ENCODE measurements at places on chromosomes 3 and 15.

DNA sequence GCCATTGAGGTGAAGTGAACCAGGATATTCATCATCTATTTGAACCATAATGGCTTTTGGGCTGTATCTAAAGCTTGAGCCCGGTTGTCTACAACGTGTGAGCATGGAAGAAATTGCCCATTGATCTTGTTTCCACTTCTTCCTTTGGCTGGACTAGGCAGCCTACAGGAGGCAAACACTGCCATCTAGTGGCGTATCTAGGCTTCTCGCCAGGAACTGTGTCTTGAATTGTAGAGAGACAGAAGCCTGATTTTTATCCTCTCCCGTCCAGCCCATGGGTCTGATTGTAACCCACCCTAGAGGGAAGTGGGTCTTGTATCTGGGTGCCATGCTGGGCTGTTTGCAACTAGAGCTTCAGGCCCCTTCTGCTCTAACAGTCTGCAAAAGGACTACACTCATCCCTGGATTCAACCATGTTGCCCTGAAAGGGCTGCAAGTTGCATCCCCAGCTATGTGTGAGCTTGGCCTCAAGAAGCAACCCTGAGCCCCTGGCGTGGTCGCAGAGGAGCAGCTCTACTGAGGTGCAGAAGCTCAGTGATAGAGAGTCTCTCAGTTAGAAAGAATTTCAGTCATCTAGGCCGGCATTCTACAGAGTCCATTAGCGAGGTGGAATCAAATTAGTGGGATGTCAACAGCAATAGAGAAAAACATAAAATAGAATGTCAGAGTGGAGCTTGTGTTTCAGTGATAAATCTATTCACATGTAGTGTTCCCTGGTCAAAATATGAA lies 170.2 kb upstream of the UMPS start:
- DNase-seq = peak; percentile 84

- DNase-seq = no peak
Observed at GRCh38 chr3:63478990-63479660, 173.3 kb upstream of the SNTN start.

DNA sequence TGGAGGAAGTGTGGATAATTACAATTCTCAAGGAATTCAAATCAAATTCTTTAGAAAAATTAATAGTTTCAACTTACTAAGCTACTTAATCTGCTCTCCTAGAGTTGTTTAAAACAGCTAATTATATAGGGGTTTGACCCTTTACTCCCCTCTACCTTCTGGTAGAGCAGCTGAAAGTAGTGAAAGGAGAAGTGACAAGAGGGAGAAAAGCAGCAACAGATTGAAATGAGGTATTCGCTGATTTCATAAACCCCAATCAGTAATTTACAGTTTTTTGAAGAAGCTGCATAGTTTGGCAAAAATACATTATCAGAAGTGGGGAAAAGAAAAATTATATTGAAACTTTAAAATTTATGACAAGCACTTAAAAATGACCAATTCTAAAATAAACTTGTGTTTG lies 52.8 kb downstream of the ZMAT3 start:
- DNase-seq = no peak

- DNase-seq = no peak
Observed at GRCh38 chr3:148651549-148651948, 46.2 kb upstream of the AGTR1 start.

GRCh38 chr15:64651601-64652191 lies 123.7 kb downstream of the RBPMS2 start:
- DNase-seq = no peak

DNA sequence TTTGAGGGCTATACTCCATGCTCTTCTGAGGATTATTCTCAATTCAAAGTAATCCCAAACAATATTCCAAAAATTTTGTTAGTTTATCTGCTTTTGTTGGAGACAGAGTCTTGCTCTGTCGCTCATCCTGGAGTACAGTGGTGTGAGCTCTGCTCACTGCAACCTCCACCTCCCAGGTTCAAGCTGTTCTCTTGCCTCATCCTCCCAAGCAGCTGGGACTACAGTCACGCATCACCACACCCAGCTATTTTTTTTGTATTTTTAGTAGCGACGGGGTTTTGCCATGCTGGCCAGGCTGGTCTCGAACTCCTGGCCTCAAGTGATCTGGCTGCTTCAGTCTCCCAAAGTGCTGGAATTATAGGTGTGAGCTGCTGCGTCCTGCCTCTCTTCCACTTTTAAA lies 39.1 kb downstream of the MEF2A start:
- DNase-seq = no peak

GRCh38 chr3:14234251-14235002 lies 55.8 kb downstream of the LSM3 start:
- DNase-seq = no peak

- DNase-seq = no peak
Observed at GRCh38 chr3:133293397-133294110, 106.3 kb upstream of the BFSP2 start.

GRCh38 chr15:62093809-62094208 lies 27.0 kb downstream of the C2CD4A start:
- no peak for DNase-seq

DNA sequence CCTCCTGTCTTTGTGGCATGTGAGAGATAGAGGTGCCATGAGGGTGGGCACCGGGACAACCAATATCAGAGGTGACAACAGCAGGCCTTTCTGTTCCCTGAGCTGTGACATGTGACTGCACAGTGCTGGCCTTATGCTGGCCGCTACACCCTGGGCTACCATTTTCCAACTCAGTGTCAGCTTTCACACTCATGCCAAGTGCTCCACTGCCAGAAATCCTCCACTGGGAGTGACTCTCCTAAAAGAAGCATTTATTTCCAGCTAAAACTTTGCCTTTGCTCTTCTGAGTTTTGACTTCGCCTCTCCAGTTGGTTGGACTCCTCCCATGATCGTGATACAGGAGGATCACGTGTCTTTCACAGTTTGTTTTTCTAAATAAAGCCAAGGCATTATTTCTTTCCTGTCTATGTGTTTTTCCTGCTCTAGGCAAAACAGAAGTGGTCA lies 31.4 kb downstream of the CA12 start:
- DNase-seq = no peak

- DNase-seq = no peak
Observed at GRCh38 chr3:123385981-123386380, 62.9 kb downstream of the ADCY5 start.

GRCh38 chr3:9110316-9110715 lies 139.1 kb downstream of the SRGAP3 start:
- no peak for DNase-seq

DNA sequence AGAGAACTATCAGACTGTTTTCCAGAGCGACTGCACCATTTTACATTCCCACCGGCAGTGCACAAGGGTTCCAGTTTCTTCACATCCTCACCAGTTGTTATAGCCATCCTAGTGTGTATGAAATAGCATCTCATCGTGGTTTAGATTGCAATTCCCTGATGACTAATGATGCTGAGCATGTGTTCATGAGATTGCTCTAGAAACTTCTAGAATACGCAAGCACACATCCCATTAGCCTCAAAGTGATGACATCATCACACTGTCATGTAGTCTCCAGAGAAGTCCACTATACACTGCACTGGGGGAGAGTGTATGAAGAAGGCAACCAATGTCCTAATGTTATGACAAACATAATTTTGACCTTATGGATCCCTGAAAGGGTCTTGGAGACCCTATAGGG lies 30.1 kb downstream of the FBLN2 start:
- peak; percentile 90 for DNase-seq

DNA sequence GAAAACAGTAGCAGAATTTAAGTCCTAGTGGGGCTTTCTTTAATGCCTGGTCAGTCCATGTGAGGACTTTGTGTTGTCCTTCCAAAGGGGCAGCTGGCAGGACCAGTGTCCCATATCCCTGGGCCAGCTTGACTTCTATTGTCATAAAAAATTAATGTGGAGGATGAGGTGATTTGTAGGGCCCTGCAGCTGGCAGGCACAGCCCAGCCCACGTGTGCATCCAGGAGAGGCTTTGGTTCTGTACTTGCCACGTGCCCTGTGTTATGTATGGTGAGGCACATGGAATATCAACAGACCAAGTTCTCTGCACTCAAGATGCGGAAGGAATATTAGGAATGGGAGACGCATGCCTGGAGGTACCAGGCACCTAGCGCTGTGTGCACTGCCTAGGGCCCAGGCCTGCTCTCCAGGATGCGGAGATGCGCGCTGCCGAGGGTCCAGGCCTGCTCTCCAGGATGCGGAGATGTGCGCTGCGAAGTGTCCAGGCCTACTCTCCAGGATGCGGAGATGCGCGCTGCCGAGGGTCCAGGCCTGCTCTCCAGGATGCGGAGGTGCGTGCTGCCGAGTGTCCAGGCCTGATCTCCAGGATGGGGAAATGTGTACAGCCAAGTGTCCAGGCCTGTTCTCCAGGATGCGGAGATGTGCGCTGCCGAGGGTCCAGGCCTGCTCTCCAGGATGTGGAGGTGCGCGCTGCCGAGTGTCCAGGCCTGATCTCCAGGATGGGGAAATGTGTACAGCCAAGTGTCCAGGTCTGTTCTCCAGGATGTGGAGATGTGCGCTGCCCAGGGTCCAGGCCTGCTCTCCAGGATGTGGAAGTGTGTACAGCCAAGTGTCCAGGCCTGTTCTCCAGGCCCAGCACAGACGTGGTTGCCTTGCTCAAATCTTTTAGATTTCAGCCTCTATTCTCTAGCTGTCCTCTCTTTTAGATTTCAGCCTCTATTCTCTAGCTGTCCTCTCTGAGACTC lies 183.3 kb upstream of the ROPN1 start:
- DNase-seq = no peak

DNA sequence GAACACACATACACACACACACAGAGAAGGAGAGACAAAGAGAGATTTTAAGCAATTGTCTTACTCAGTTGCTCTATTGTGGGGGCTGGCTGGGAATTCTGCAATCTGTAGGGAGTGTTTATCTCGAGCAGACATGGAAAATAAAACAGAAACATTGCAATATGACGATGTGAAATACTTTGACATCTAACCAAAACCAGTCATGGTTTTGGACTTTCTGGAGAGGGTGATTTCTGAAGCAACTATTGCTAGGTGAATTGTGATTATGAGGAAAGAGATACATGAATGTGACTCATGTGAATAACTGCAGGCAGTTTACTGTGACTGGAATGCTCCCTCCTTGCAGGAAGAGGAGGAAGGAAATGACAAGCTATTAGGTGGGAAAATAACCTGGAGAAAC lies 12.3 kb upstream of the PHLDB2 start:
- peak; percentile 67 for DNase-seq

- DNase-seq = no peak
Observed at GRCh38 chr3:83902787-83903533, 1055.8 kb upstream of the CADM2 start.

- DNase-seq = no peak
Observed at GRCh38 chr15:99997112-99997651, 263.9 kb upstream of the LYSMD4 start.

DNA sequence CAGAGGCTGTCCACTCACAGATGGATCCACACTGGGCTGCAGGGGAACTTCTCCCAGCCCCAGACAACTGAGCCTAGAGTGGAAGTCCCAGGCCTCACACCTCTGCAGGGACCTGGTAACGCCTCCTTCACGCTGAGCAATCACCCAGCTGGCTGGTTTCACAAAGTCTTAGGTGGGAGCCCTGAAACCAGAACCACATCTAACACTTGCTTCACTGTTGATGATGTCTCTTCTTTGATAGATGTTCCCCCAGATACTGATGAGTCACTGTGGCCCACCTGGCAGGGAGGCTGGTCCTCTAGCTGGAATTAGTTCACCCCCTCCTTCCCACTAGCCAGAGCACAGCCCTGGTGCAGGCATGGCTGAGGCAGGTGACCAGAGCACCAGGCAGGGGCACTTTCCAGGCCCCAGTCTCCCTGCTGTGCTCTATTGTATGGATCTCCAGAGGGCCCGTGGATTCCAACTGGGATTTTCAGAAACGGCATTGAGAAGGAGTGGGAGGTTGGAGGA lies 33.5 kb downstream of the MYL3 start:
- no peak for DNase-seq

- peak; percentile 34 for DNase-seq
Observed at GRCh38 chr15:39287322-39288195, 293.3 kb upstream of the THBS1 start.

DNA sequence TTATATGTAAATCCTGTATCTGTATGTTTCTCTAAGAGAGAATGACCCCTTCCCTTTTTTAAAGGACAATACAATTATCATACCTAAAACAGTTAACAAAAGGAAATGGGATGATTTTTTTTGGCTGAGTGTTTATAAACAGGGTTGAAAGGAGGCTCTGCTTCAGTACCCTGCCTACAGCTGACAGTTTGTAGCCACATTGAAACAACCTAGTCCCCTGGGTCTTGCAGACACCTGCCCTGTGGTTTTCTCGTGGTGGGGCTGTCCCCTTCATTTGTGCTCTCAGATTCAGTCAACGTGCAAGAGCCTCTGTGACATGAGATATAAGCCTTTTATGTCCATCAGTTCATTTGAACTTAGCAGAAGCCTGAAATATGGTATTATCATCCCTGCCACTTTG lies 2.3 kb upstream of the HMCES start:
- no peak for DNase-seq

- no peak for DNase-seq
Observed at GRCh38 chr3:13282358-13282985, 137.7 kb downstream of the NUP210 start.

GRCh38 chr3:61606196-61606595 lies 44.8 kb downstream of the PTPRG start:
- DNase-seq = no peak

- DNase-seq = no peak
Observed at GRCh38 chr3:174438501-174439145, 420.5 kb upstream of the NAALADL2 start.

- no peak for DNase-seq
Observed at GRCh38 chr3:120170223-120170622, 76.0 kb upstream of the GSK3B start.

All from brain microvascular endothelial cell (primary cell).